Progenitor cell of endocrine pancreas (in vitro differentiated cells): ENCODE measurements at places on chromosomes 3 and 15. TPM values are rescaled to one million over a fixed set of nuclear protein-coding genes. Genes with fewer than 3 reads are reported as not detected.

The CRYGS gene
- total RNA-seq = 3.9 and 4.9 TPM in 2 replicates

GRCh38 chr3:137866001-137866400 lies 101.9 kb downstream of the SOX14 start:
- DNase-seq = no peak
- peaks cover 12% of the 10 kb centered on the region for H3K27me3 ChIP-seq
- H3K4me3 ChIP-seq = no peak overlapping the region
- H3K36me3 ChIP-seq = no peaks in the 10 kb centered on the region
- H3K4me1 ChIP-seq = peaks cover 8% of the 10 kb centered on the region

GRCh38 chr3:52446042-52446441 lies 1.1 kb upstream of the SEMA3G start:
- no peak overlapping the region for H3K4me3 ChIP-seq
- DNase-seq = no peak
- no peaks in the 10 kb centered on the region for H3K36me3 ChIP-seq
- no peak overlapping the region for H3K27ac ChIP-seq
- H3K27me3 ChIP-seq = peaks cover 8% of the 10 kb centered on the region

The SERPINI2 gene
- 1.8 and 2.0 TPM in 2 replicates for total RNA-seq

The UROC1 gene
- total RNA-seq = not detected in 2 replicates

DNA sequence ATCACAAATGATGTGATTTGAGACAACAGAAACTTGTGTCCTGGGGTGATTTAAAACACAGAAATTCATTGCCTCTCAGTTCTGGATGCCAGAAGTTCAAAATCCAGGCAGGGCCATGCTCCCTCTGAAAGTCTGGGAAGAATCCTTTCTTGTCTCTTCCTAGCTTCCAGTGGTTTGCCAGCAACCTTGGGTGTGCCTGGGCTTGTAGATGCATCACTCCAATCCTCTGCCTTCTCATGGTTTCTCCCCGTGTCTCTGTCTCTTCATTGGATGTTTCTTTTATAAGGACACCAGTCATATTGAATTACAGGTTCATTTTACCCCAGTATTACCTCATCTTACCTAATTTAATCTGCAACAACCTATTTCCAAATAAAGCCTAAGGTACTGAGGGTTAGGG lies 16.7 kb downstream of the ZPLD1 start:
- no peak overlapping the region for H3K4me3 ChIP-seq
- no peak for DNase-seq
- H3K36me3 ChIP-seq = no peaks in the 10 kb centered on the region

DNA sequence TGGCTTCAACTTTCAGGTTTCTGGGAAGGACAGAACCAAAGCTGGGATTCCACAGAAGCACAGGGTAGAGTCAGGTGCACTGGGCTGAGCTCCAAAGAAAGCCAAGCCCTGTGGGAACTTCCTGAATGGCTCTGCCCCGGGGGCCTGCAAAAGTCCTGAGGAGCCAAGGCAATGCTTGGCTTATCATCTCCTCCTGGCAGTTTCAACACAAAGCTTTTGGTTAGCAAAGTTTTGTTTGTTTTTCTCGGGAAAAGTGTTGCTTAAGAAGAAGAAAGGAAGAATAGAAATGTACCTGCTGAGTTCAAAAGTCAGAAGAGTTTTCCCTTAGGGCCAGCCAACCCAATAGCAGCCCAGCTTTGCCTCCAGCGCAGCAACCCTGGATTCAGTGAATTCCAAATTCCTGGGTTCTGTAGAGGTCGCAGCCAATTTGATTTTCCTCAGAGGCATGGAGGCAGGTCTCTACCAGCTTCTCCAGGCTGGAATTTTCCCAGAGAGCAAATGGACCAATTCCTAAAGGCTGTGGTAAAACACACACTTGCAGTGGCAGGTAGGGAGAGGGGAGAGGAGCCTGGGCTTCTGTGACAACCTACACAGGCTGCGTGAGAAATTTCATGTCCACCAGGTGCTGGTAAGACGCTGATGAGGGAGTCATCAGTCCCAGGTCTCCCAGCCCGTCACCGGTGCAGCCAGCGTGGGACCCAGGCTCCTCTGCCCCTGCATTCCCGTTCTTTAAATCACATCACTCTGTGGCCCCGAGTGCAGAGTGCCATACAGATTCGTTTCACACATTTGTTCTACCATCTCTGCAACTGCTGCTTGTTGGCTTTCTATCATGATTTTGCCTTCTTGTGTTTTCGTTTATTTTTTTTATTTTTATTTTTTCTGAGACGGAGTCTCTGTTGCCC lies 54.3 kb upstream of the SNRPA1 start:
- peaks cover 21% of the 10 kb centered on the region for H3K27me3 ChIP-seq
- H3K36me3 ChIP-seq = no peaks in the 10 kb centered on the region
- H3K27ac ChIP-seq = no peak overlapping the region
- DNase-seq = no peak

The IQCF5 gene
- total RNA-seq = not detected in 2 replicates

The PLSCR4 gene
- 9.2 and 10.2 TPM in 2 replicates for total RNA-seq

- H3K4me1 ChIP-seq = peaks cover 13% of the 10 kb centered on the region
- peaks cover 3% of the 10 kb centered on the region for H3K36me3 ChIP-seq
- no peak overlapping the region for H3K27ac ChIP-seq
- no peak for DNase-seq
- H3K27me3 ChIP-seq = peaks cover 2% of the 10 kb centered on the region
Measured at GRCh38 chr3:120449251-120449650, 1.5 kb downstream of the FSTL1 start.

The NMNAT3 gene
- total RNA-seq = 3.5 and 4.5 TPM in 2 replicates

GRCh38 chr3:138474163-138474562 lies 39.7 kb downstream of the ESYT3 start:
- no peaks in the 10 kb centered on the region for H3K4me1 ChIP-seq
- H3K36me3 ChIP-seq = no peaks in the 10 kb centered on the region
- H3K27me3 ChIP-seq = no peaks in the 10 kb centered on the region

DNA sequence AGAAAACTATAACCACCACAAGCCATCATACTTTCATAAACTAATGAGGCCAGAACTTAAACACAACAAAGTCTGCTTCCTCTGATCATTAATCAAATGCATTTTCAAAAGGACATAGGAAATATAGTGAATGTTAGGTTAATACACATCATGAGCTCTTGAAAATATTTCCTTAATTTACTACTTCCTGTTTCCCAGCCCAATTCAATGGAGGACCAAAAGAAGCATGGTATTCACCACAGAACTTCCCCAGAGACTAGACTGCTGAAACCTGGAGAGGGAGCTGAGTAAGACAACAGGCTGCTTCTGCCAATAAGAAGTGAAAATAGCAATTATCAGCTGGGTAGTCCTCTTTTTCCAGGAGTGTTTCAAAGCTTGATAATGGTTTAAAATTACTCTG lies 250.3 kb downstream of the ULK4 start:
- no peaks in the 10 kb centered on the region for H3K4me1 ChIP-seq
- no peak overlapping the region for H3K27ac ChIP-seq
- no peak overlapping the region for H3K4me3 ChIP-seq
- peaks cover 4% of the 10 kb centered on the region for H3K36me3 ChIP-seq

The ARGFX gene
- total RNA-seq = not detected in 2 replicates

DNA sequence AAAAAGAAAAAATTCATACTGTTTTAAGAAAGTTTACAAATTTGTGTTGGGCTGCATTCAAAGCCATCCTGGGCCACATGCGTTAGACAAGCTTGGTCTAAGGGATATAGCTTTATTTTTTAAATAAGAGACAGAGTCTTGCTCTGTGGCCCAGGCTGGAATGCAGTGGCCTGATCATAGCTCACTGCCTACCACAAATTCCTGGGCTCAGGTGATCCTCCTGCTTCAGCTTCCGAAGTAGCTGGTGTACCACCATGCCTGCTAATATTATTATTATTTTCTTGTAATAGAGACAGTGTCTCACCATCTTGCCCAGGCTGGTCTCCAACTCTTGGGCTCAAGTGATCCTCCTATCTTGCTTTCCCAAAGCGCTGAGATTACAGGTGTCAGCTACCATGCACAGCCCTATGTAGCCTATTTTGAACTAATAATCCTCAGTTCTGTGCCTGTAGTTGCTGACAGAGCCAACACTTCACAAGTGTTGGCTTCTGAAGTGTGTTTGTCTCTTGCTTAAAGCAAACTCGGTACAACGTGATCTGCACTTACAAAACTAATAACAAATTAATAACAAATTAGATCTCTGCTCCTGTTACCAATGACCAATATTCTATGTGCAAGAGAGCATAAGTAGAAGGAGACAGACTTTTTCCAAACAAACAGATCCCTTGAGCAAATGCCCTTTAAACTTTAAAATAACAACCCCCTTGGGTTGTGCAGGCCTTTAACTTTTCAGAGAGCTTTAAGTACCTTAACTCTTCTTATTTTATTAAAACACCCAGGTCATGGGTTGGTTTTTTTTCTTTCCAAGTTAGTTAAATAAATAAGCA lies 135.2 kb downstream of the VGLL4 start:
- peaks cover 4% of the 10 kb centered on the region for H3K36me3 ChIP-seq
- no peak overlapping the region for H3K4me3 ChIP-seq
- no peaks in the 10 kb centered on the region for H3K27me3 ChIP-seq
- no peak for DNase-seq
- peaks cover 23% of the 10 kb centered on the region for H3K4me1 ChIP-seq

- peaks cover 33% of the 10 kb centered on the region for H3K27me3 ChIP-seq
- DNase-seq = no peak
- H3K36me3 ChIP-seq = no peaks in the 10 kb centered on the region
- no peak overlapping the region for H3K27ac ChIP-seq
- peaks cover 13% of the 10 kb centered on the region for H3K4me1 ChIP-seq
- no peak overlapping the region for H3K4me3 ChIP-seq
Measured at GRCh38 chr3:195003006-195003892, 267.7 kb downstream of the XXYLT1 start.

The MYRIP gene
- 0.29 and 0.57 TPM in 2 replicates for total RNA-seq

- H3K27me3 ChIP-seq = no peaks in the 10 kb centered on the region
- H3K27ac ChIP-seq = no peak overlapping the region
- H3K4me3 ChIP-seq = no peak overlapping the region
- H3K4me1 ChIP-seq = no peaks in the 10 kb centered on the region
- H3K36me3 ChIP-seq = peaks cover 11% of the 10 kb centered on the region
Measured at GRCh38 chr3:23979569-23979968, 34.5 kb downstream of the NR1D2 start.

The SUCNR1 gene
- 0.07 and 0.16 TPM in 2 replicates for total RNA-seq

DNA sequence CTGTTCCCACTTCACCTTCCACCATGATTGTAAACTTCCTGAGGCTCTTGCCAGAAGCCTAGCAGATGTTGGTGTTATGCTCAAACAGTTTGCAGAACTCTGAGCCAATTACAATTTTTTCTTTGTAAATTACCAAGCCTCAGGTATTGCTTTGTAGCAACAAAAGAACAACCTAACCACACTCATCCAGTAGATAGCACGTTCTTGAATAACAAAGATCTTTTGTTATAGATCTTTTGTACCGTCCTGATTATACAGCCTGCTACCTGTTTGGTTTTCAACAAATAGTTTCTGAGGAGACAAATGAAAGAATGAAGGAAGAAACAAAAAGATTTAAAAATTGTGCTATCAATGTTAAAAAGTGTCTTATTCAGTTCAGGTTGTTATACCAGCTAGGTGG lies 474.7 kb upstream of the ALCAM start:
- H3K4me3 ChIP-seq = no peak overlapping the region
- H3K4me1 ChIP-seq = peaks cover 1% of the 10 kb centered on the region
- no peak overlapping the region for H3K27ac ChIP-seq

GRCh38 chr15:64536244-64536836 lies 76.0 kb downstream of the ZNF609 start:
- no peaks in the 10 kb centered on the region for H3K27me3 ChIP-seq
- peaks cover 9% of the 10 kb centered on the region for H3K4me1 ChIP-seq
- peak overlapping the region; percentile 72 for H3K27ac ChIP-seq
- peaks cover 9% of the 10 kb centered on the region for H3K36me3 ChIP-seq

- no peak overlapping the region for H3K4me3 ChIP-seq
- DNase-seq = no peak
- H3K27ac ChIP-seq = no peak overlapping the region
- H3K4me1 ChIP-seq = no peaks in the 10 kb centered on the region
Measured at GRCh38 chr15:89980896-89981295, 20.2 kb upstream of the ZNF710 start.

DNA sequence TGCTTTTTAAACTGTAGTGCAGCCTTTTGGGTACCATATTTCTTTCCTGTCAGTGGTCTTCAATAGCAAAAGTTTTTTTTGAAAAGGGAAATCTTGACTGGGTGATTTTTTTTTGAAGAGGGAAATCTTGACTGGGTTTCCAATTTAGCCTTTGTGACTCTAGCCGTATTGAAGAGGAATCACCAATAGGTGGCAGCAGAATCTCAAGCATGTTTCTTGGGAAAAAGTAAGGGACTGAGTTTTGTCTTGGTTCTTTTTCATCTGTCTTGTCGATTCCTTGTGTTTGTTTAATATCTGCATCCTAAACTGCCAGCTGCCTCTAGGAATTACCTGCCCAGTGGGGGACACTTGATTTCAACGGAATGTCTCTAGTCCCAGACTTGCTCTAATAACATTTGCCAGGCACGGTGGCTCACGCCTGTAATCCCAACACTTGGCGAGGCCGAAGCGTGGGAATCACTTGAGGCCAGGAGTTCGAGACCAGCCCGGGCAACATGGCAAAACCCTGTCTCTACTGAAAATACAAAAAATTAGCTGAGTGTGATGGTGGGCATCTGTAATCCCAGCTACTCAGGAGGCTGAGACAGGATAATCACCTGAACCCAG lies 89.2 kb downstream of the RBPMS2 start:
- H3K36me3 ChIP-seq = peaks cover 17% of the 10 kb centered on the region
- H3K4me3 ChIP-seq = no peak overlapping the region
- peak overlapping the region; percentile 49 for H3K27ac ChIP-seq
- no peak for DNase-seq
- peaks cover under 1% of the 10 kb centered on the region for H3K4me1 ChIP-seq

DNA sequence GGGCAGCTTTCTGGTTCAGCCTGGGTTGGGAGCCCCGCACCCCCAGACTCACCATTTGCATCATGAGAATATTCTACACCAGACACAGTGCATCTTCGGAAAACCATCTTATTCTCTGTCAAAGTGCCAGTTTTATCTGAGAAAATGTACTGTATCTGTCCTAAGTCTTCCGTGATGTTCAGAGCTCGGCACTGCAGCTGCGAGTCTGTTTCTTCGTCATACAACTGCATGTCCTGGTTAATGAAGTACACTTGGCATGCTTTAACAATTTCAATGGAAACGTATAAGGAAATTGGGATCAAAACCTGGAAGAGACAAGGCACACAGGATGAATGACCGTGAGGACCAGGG lies 141.5 kb downstream of the ATP10A start:
- no peaks in the 10 kb centered on the region for H3K27me3 ChIP-seq
- no peak overlapping the region for H3K27ac ChIP-seq
- no peak overlapping the region for H3K4me3 ChIP-seq

The RBP2 gene
- total RNA-seq = not detected in 2 replicates

The HYKK gene
- 4.1 and 4.3 TPM in 2 replicates for total RNA-seq

DNA sequence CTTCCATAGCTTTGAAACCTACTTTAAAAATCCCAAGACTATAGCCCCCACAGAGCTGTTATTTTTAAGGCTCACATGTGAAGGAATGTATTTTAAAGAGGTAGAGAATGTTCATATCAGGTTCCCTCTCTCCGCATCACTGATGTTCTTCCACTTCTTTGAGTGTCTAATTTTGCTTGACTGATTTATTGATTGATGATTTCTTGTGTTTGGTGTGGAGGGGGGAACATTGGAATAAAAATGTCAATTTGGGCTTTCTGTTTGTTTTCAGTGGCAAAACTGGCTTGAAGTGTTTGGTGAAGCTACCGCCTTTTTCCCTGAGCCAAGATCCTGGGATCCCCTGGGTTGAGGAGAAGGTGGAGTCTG lies 2.7 kb upstream of the TMEM212 start:
- no peak for DNase-seq
- peaks cover 33% of the 10 kb centered on the region for H3K4me1 ChIP-seq

The SEMA6D gene
- 10.6 and 11.7 TPM in 2 replicates for total RNA-seq
